ENCODE measurements at places on chromosomes 16 and 17.

DNA sequence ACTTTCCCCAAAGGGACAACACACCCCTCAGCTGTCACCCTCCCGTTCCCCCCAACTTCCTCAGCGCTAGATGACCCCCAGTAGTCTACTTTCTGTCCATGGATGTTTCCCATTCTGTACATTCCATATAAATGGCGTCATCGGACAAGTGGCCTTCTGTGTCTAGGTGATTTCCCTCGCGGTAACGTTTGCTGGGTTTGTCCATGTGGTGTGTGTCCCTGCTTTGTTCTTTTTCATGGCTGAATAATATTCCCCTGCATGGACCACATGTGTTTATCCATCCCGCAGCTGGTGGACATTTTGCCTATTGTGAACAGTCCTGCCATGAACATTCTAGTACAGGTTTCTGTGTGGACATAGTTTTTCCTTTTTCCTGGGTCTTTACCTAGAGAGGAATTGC is 7.3 kb upstream of the TEDC2 start:
- no peak for DNase-seq

GRCh38 chr17:49356320-49356719 is 5.7 kb downstream of the ZNF652 start:
- no peak for DNase-seq

- no peak for DNase-seq
Measured at GRCh38 chr17:46060461-46060860, 61.4 kb downstream of the STH start.

DNA sequence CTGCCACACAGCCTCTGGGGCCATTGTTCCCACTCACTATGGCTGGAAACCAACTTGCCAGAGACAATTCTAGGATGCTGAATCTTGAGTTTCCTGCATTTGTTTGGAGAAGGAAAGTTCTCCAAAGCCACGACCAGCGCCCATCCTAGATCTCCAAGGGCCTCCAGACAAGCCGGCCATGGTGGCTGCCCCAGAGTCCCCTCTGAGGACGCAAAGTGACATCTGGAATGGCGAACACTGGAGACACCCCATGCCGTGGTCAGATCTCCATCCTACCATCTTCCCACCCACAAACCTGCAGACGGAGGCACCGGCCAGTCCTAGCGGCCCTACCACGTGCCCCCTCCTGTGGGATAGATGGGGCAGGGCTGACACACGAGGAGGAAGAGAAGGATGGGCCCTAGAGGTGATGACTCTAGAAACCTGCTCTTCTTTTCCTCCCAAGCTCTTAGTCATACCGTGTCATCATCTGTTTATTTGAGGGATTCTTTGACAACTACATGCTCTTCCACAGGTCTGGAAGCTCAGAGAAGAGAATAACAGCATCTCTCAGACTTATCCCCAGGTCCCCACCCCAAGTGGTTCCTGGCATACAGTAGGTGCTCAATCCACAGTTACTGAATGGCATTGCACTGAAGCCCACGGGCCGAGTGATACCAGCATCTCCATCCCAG is 71.3 kb downstream of the MYH11 start:
- no peak for DNase-seq

- no peak for DNase-seq
Measured at GRCh38 chr17:40961591-40961990, 5.2 kb downstream of the KRT39 start.

GRCh38 chr17:64534187-64534586 is 27.4 kb downstream of the CEP95 start:
- DNase-seq: no peak

DNA sequence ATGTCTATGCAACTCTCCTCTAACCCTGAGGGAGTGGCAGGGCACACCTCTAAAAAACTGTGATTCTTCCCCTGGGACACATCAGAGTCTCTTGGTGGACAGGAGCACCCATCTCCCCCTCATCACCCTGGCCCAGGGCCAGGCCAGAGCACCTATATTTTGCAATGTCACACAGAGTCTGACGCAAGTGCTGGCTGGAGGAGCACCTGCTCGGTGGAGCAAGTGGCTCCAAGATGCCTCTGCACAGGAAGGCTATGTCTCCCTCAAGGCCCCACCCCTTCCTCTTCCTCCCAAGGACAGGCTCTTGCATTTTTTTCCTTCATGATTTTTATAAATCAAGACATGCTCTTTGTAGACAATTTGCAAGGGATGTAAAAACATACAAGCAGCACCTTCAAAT is 13.3 kb downstream of the SNN start:
- DNase-seq: no peak

GRCh38 chr16:88977812-88978607 is 1.0 kb upstream of the CBFA2T3 start:
- DNase-seq: no peak

- no peak for DNase-seq
Measured at GRCh38 chr16:59088431-59088830, 354.3 kb upstream of the GOT2 start.

DNA sequence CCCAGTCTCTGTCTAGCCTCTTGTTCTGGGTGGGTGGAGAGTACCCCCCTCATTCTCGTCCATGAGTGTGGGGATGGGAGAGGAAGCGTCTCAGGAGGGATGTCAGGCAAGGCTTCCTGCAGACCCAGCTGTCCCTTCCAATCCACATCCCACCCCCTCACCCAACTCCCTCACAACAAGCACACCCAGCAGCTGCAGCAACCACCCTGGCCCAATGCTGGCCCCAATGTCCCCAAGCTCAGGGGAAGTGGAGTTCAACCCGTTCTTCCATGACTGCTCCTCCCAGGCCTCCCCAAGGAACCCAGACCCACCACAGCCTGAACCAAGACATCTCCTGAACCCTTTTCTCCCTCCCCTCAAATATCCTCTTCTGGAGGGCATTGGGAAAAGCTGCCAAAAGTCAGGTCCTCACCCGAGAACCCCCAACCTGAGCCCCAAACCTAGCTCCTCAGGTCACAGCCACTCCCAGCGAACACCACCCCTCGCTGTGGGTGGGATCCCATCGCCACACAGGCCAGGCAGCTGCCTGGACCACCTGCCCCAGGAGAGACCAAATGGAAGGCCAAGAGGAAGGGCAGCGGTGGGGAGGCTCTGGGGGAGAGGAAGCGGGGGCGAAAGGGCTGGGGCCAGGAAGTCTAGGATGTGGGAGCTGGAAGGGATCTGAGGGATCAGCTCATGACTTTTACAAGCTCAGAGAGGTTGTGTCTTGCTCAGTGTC is 47.6 kb downstream of the FZD2 start:
- DNase-seq: no peak

GRCh38 chr16:20610892-20611349 is 34.8 kb upstream of the ACSM2B start:
- DNase-seq: no peak

DNA sequence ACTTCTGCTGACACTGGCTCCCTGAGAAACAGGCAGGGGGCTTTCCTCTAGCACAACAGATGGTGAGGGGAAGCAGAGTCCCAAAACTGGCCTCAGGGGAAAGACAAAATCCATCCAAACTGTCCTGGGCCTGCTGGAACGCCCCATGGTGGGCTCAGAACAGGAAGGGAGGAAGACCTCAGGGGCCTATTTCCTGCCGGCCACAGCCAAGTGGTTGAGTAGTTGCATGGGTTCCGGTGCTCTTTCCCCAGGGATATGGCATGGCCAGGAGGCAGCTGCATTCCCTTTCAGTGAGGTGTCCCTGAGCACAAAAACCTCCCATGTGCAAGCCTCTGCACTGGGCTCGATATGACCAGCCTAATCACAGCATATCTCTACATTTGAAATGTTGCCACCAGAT is 303.0 kb upstream of the IRX5 start:
- no peak for DNase-seq

- DNase-seq: no peak
Measured at GRCh38 chr17:1713878-1714426, 3.8 kb upstream of the TLCD2 start.

GRCh38 chr17:76008208-76008607 is 7.6 kb downstream of the CDK3 start:
- no peak for DNase-seq

DNA sequence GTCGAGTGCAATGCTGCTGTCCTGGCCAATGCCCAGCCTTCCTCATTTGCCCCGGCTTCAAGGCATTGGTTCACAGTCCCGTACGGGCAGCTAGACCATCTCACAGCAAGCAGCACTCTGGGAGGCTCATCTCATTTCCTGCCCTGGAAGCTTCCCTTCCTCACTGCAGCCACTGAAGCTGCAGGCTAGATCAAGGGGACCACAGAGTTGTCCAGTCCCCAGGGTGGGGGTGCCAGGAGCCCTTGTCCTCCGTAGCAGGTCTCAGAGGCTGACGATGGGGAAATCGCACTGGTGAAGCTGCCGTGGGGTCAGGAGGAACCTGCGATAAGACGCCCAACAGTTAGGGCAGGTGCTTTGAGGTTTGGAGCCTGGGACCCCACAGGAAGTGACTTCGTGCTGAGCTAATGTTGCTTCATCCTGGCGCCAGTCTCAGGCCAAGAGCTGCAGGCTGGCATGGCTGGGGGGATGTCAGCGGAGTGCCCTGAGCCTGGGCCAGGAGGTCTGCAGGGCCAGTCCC is at the start of gene SPNS3:
TSS of gene SPNS3 (plus strand) at position 426 of the 517 bp plus-strand sequence. CDS start at position 454, 28 bp downstream.
- no peak for DNase-seq

- no peak for DNase-seq
Measured at GRCh38 chr17:8905331-8905730, 37.9 kb upstream of the PIK3R6 start.

DNA sequence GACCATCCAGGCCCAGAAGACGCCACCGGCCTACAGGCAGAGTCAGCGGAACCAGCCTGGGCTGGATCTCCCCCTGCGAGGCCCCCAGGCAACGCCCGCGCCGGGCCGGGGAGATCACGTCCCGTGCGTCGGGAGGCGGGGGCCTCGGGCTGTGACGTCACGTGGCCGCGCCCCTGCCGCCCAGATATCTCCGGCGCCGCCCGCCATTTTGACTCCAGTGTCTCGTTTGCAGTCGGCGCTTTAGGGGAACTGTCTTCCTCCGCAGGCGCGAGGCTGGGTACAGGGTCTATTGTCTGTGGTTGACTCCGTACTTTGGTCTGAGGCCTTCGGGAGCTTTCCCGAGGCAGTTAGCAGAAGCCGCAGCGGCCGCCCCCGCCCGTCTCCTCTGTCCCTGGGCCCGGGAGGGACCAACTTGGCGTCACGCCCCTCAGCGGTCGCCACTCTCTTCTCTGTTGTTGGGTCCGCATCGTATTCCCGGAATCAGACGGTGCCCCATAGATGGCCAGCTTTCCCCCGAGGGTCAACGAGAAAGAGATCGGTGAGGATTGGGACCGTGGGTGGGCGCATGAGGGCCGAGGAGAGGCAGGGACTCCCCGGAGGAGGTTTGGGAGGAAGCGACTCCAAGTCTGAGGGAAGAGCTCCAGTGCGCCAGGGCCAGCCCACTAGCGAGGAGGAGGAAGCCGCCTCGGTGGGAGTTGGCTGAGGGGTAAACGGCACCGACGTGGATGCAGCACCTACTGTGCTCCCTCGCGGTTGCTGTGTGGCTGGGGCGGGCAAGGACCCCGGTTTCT is at the start of gene WSB1:
TSS of gene WSB1 (plus strand) at position 217 of the 791 bp plus-strand sequence. CDS start at position 499, 282 bp downstream.
- peak; percentile 81 for DNase-seq

GRCh38 chr17:30579610-30580315 is 102.6 kb downstream of the GOSR1 start:
- DNase-seq: no peak

Measured in T-helper 22 cell (primary cell).